Stimulated activated CD8-positive, alpha-beta memory T cell treated with anti-CD3 and anti-CD28 coated beads, Interleukin-2, amount 100 ng/mL, for 1 hour (primary cell): ENCODE measurements at places on chromosomes 1 and 21.

DNA sequence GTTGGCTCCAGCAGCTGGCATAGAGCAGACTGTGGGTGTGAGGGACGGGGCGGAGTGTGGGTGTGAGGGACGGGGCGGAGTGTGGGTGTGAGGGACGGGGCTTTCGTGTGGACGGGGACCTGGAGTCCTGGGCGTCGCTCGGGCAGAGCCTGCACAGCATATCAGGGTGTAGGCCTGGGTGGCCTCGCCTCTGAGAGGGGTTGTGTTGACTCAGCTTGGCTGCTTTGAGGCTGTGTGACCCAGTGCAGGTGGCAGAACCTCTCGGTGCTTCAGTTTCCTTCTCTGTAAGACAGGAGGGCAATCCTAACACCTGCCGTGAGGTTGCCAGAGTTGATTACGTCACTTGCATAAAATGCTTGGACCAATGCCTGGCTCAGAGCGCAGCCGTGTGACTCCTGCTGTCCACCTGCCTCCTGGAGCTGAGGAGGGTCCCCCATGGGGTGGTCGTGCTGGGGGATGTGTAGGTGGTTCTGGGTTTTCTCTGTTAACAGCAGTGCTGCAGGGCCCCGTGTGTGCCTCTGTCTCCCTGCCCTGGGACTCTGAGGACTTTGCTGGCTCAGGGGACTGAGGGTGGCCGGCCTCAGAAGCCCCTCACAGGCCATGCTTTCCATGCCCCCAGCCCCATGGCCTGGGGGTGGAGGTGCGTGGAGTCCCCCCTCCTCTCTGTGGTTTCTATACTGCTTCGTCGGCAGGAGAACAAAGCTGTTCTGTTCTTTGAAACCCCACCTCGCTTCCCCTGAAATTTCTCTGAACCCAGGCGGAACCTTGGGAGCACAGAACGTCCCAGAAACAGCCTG is 15.4 kb downstream of the PDXK start:
- DNase-seq, result no peak

DNA sequence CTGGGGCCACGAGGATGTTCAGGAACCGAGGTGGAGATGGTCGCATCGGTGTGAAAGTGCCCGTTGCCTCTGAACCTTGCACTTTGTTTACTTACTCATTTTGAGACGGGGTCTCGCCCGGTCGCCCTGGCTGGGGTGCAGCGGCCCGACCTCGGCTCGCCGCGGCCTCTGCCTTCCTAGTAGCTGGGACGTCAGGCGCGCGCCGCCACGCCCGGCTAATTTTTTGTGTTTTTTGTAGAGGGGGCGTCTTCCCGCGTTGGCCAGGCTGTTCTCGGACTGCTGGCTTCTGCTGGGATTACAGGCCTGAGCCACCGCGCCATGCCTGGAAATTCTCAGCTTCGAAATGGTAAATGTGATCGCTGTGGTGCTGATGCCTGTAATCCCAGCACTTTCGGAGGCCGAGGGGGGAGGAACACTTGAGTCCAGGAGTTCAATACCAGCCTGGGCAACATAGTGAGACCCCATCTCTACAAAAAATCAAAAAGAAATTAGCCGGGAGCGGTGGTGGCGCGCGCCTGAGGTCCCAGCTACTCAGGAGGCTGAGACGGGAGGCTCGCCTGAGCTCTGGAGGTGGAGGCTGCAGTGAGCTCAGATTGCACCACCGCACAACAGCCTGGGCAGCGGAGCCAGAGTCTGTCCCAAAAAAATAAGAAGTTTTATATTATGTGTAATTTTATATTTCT is 684 bp upstream of the MRPL20 start:
- DNase-seq, result no peak

DNA sequence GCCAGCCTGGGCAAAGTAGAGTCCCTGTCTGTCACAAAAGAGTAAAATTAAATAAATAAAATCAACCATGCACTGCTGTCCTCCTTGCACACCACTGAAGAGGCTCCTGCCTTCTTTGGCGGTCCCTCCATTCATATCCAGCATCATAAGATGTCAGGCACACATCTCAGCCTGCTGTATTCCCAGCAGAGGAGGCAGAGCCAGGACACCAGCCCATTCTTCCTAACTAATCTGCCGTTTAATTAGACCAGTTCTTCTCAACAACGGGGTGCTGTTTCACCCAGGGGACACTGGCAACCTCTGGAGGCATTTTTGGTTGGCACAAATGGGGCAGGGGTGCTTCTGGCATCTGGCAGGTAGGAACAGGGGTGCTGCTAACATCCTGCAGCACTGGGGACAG is 119.7 kb downstream of the ETS2 start:
- DNase-seq, result no peak

GRCh38 chr1:26359981-26360806 is 6.3 kb upstream of the CRYBG2 start:
- peak; percentile 37 for DNase-seq

- no peak for DNase-seq
These were observed 120.4 kb downstream of the EDEM3 start for GRCh38 chr1:184634296-184634695.

DNA sequence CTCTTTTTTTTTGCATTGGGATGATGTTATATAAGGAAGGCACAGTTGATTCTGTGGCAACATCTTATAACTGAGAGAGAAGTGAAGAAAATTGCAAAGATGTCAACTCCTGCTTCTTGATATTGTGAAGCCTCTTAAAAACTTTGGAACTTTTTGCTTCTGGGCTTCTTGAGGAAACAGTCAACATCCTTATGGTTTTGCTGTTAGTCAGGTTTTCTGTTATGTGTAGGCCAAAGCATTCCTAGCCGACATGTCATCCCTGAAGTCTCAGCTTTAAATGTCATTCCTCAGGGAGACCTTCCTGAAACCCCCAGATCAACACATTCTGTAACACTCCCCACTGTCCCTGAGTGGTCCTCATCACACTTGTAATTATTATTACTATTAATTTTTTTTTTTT is 12.6 kb downstream of the FALEC start:
- no peak for DNase-seq
